ENCODE measurements at places on chromosomes 7 and 10.

- DNase-seq: no peak
These were observed 480.4 kb downstream of the GATA3 start for GRCh38 chr10:8534891-8535290.

GRCh38 chr7:54345746-54346145, 196.4 kb upstream of the VSTM2A start:
- no peak for DNase-seq

GRCh38 chr10:49539320-49539885, 482 bp upstream of the ERCC6 start:
- DNase-seq: no peak

- DNase-seq: no peak
These were observed 13.6 kb downstream of the DGKB start for GRCh38 chr7:14888962-14889361.

All from activated CD4-positive, alpha-beta T cell treated with anti-CD3 and anti-CD28 coated beads, Interleukin-2, amount 50 U/mL, for 24 hours (primary cell).